ENCODE measurements at places on chromosomes 2 and 18.

GRCh38 chr18:8367217-8367988 is 241.8 kb upstream of the RAB12 start:
- no peak for DNase-seq

- DNase-seq = no peak
Observed at GRCh38 chr2:47784352-47784851, 1.5 kb downstream of the MSH6 start.

DNA sequence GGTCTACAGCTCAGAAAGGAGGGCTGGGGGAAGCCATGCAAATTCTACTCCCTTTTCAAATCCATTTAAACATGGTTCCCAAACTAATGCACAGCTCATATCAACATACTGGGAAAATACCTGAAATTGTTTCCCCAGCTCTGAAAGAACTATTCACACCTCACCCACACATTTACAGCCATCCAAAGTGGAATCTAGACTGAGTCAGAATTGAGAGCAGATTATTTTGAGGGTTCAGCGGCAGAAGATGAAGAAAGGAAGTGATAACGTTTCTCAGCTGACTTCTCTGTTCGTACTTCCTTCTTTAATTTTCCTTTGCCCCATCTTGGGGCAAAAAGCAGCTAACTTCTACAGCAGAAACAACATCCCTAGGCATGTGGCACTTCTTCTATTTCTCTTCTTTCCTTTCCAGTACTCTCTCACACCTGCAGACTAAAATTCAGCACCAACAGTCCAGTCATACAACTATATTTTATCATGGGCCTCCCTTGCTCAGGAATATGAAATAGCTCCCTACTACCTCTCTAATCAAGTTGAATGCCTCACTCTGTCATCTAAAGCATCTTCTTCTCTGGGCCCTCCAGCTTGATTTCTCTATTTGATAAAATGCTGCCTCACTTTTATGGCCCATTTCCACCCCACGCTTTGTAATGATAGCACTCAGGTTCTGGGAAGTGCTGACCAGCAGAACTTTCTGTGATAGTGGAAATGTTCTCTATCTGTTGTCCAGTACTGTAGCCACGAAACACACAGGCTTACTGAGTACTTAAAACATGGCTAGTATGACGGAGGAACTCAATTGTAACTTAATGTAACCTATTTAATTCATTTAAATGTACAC is 35.9 kb downstream of the ARHGAP25 start:
- DNase-seq = no peak

DNA sequence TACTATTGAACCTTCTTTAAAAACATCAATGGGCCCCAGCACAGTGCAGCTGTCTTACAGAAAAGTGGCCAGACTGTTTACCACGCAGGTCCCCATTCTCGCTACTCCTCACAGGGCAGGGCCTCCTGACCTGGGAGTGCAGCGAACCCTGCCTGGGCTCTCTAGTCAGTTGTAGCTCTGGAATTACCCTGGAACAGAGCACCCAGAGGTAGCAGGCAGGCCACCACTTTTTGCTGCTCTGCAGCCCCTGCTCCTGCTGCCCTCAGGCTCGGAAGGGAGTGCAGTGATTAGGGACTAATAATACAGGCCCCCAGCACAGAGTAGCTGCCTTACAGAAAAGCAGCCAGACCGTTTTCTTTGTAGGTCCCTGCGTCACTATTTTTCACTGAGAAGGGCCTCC is 1563.0 kb downstream of the SUCLG1 start:
- no peak for DNase-seq

GRCh38 chr18:13613099-13613498 is 113.3 kb downstream of the FAM210A start:
- DNase-seq = no peak

DNA sequence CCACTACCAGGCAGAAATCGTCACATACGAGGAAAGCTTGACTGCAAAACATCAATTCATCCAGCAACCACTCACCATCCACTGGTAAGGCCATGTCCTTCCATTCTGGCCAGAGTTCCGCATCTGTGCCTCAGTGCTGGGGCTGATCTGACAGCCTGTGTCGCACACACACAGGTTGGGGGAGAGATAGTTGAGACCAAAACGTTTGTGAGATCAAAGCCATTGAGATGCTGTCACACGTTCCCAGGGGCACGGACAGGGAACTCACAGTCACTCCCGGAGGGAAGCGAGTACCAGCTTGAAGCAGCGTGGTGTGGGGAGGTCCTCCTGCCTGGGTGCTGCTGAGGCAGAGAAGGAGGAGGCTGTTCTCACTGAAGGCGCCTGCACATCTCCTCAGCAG is 458.5 kb upstream of the SALL3 start:
- DNase-seq = no peak

DNA sequence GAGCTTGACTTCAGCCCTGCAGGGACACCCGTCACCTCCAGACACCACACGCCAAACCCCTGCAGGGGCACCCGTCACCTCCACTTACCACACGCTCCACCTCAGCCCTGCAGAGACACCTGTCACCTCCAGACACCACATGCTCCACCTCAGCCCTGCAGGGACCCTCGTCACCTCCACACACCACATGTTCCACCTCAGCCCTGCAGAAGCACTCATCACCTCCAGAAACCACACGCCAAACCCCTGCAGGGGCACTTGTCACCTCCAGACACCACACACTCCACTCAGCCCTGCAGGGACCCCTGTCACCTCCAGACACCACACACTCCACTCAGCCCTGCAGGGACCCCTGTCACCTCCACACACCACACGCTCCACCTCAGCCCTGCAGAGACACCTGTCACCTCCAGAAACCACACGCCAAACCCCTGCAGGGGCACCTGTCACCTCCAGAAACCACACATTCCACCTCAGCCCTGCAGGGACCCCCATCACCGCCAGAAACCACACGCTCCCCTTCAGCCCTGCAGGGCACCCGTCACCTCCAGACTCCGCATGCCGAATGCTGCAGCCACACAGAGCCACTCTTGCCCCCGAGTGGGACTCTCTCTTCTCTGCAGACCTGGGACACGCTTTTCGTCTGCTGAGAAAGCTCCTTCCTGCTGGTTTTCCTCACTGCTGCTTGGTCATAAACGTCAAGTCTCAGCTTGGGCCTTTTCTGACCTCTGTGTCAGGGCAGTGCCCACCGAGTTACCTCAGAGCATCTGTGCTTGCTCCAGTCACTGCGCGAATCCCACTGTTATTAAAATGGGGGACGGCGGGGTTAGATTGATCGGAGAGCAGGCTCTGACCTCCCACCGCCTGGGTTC is 77.5 kb upstream of the SALL3 start:
- DNase-seq = no peak

- DNase-seq = no peak
Observed at GRCh38 chr2:208172125-208172524, 8.7 kb upstream of the CRYGA start.

GRCh38 chr2:215787565-215788178 is 225.7 kb downstream of the MREG start:
- DNase-seq = no peak

- no peak for DNase-seq
Observed at GRCh38 chr2:31397094-31397493, 17.4 kb downstream of the XDH start.

GRCh38 chr2:108889907-108890306 is 99.1 kb downstream of the EDAR start:
- DNase-seq = no peak

GRCh38 chr2:86330001-86330400 is 7.4 kb downstream of the REEP1 start:
- no peak for DNase-seq

DNA sequence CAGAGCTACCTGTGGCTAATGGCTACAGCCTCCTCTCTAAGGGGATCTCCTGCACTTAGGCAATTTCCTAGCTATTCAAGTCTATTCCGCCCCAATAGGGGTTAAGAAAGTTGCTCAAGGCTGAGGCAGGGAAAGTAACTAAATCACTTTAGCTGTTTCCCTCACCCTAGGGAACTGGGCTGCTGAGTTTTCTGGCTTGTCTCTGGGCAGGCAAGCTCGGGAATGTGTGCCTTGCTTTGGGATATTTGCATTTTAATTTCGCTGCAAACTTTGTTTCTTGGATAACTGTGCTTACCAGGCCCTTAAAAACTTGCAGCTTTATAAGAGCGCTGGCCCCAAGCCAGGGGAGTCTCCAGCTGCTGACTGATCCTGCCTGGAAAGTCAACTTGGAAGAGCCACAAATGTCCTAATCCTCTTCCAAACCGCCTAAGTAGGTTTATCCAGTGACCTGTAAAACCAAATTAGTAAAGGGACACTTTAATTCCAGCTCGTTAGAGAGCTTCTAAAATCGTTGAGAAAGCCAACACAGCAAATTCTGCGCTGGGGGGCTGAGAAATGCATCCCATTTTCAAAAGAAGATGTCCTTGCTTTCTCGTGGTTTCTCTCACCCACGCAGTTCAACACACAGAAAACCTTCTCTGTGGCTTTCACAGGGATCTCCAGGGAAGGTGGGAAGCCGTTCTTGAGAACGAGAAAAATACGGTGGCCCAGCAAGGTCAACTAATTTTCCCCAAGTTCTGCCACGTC is 59.5 kb upstream of the SP3 start:
- DNase-seq = no peak

- DNase-seq = no peak
Observed at GRCh38 chr2:48129293-48129950, 223.1 kb upstream of the FBXO11 start.

DNA sequence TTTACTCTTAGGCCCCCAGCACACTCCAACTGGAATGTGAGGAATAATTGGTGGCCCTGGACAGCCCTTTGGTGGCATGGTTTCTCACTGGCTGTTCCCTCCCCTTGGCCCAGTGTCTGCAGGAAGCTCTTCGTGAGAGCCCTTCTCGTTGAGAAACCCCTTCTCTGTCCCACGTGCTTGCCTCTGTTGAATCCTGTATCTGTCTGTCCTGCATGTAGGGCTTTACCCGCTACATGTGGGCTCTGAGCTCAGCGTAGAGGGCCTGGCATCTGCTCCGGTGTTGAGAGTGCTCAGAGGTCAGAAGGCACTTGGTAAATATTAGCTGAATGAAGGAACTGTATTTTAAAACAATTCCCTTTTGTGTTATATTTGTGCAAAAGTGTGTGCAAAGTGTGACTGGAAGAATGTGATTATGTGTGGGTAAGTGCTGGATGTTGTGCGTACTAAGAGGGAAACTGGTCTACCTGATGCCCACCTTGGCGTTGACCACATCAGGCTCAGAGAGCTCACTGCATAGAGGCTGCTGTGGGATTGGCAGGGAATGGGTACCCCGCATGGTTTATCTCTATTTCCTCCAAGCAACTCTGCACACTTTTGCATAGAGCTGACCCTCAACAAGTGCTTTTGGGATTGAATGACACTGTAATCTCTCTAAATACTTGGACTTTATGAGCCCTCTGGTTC is 40.0 kb downstream of the RNF144A start:
- DNase-seq = no peak

Data from stimulated activated CD4-positive, alpha-beta T cell treated with anti-CD3 and anti-CD28 coated beads, Interleukin-2, amount 100 ng/mL, for 24 hours (primary cell).